Right cardiac atrium (tissue), 5 donors: ENCODE measurements at places on chromosomes 7 and 10. TPM values are rescaled to one million over a fixed set of nuclear protein-coding genes. Genes with fewer than 3 reads are reported as not detected.

DNA sequence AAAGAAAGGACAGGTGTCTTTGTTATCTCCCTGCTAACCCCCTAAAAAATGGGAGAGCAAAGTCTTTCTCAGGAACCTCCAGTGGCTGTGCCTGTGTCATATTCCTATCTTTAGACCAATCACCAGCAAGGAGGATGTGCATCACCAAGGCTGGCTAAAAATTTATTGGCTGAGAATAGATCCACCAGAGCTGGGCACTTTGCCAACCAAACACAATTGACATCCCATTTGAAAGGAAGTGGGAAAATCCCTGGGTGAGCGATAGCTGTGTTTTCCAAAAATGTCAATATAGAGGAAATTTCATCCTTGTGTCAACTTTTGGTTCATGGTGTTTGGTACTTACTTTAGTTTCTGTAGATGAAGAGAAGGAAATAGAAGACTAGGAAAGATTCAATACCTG is 13.1 kb upstream of the GPR141 start:
- no peak for DNase-seq

GRCh38 chr7:106143711-106144337 is 31.7 kb upstream of the SYPL1 start:
- no peak for DNase-seq

DNA sequence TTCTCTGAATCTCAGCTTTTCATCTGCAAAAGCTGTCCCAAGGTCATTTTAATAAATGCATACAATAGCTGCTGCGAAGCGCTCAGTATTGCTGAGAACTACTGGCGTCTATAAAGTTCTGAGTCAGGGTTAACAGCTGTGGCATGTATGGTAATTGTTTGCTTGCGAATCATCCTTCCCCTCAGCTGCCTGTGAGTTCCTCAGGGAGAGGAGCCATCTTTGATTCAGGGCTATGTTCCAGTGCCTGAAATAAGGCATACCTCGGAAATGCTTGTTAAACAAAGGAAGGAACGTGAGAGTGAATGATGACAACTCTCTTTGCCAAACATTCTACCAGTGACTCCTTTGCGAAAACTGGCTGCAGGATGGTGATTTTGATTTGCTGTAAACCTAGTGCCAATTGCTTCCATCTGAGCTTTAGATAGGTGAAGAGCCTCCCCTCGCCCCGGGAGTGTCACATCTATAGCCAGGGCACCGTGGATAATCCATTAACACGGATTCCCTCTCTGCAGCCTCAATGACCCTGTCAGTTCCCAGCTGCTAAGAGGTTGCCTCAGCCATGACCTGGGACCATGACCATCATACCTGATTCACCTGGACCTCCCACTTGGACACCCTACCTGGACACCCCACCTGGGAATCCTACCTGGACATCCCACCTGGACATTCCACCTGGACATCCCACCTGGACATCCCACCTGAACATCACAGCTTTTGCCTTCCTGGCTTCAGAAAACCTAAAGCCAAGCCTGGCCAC is 39.6 kb downstream of the GPRIN2 start:
- DNase-seq = no peak

- peak; percentile 23 for DNase-seq
These were observed 62.2 kb downstream of the CNOT4 start for GRCh38 chr7:135447748-135448147.

MUC12 gene
- not detected for total RNA-seq

DNA sequence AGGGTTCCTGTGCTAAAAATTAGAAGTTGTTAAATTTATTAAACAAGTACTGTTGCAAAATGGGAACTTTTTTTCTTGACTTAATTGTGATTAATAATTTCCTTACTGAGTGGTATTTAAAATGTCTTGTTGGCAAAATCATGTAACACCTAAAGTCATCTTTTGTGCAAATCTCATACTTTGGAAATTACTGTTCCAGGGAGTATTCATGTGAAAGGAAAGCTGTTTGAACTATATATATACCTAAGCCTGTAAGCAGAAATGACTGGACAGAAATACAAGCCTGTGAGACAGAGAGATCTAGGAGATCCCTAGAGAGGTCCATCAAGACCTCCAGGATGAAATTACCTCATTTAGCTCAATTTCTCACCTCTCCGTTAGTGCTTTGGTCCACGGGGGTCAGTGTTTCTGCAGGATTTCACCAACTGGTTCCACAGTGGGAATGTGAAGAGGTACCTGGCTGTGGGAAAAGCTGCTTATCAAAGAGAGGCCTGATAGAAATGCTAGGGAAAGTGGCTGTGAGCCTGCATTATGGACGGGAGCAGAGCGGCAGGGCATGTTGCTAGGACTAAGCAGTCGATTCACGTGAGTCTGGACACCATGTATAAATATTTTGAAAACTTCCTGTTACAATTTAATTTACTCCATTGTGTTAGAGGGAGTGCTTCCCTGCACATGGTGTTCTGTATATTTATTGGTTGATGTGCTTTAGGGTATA is 7.9 kb downstream of the LUC7L2 start:
- no peak for DNase-seq

GIMAP6 gene
- 23.4 TPM for total RNA-seq

DNA sequence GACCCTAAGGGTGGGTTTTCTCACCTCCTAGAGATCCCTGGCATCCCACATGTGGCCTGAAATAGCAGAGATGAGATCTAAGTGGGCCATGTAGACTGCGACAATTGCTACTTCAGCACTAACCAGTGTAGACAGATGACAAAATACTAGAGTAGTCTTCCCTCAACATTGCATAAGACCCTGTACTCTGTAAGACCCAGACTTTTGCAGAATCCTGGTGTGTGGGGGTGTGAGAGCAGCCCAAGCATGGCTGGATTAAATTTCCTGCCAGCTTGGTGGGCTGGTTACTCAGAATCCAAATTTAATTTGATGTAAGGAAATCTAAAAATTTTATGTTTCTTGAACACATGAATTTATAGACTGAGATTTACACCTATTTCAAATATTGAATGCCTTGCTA is 88.3 kb downstream of the ZNF365 start:
- no peak for DNase-seq

CCDC172 gene
- total RNA-seq = not detected
